ENCODE measurements at places on chromosomes 13 and 19.
A peak's percentile ranks its signal among the peaks of the same experiment; 100 is the strongest.

DNA sequence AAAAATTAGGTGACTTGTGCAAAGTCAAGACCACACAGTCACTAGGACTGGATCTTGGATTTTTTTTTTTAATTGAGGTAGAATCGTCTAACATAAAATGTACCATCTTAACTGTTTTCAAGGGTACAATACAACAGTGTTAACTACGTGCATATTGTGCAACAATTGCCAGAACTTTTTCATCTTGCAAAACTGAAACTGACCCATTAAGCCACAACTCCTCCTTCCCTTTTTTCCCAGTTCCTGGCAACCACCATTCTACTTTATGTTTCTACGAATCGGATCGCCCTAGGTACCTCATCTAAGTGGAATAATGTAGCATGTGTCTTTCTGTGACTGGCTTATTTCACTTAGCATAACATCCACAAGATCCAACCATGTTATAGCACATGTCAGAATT is 37.5 kb upstream of the POMP start:
- no peak for DNase-seq

GRCh38 chr19:15551293-15552004 is 43.1 kb downstream of the CYP4F22 start:
- peak; percentile 53 for DNase-seq

DNA sequence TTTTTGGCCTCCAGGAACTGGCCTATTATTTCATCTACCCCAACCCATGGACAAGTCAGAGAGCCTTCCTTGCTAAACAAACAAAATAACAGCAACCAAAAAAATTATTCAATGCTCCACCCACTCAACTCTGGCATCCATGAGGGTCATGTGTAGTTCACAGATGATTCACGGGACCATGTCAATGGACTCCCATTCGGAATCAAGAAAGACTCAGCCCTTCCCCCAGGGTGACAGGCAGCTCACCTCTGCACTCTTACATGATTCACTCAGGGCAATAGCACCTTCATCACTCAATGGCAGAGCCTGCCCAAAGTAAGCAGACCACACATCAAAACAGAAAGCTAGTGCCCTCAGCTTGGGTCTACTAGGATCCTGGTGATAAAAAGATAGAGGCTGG is 14.3 kb upstream of the SCEL start:
- DNase-seq = no peak

DNA sequence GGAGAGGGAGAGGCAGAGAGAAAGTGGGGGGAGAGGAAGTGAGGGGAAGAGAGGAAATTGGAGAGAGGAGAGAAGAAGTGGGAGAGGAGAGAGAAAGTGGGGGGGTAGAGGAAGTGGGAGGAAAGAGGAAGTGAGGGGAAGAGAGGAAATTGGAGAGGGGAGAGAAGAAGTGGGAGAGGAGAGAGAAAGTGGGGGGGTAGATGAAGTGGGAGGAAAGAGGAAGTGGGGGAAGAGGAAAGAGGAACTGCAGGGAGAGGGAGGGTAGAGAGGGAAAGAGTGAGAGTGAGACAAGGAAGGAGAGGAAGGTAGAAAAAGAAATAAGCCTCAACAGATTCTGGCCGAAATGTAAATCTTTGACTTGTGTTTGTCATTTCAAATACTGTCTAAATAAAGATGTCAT is 146.6 kb downstream of the KLF12 start:
- DNase-seq = no peak

DNA sequence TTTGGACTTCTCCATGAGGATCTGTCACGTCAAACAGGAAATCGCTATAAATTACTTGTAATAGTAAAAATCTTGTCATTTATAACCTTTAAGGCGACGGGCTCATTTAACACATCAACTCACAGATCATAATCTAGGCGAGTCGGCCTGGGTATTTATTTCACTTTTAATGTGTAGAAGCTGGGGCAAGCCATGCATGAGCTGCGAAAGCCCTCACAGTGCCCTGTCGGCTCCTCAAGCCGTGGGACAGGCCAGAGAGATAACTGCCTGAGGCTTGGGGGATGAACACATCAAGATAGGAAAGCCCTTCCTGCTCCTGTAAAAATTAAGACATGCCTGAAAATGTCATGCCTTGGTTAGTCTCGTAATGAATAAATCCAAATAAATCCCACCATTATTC is 30.8 kb downstream of the SOX1 start:
- no peak for DNase-seq
